ENCODE measurements at places on chromosomes 4 and X. TPM values are rescaled to one million over a fixed set of nuclear protein-coding genes. Genes with fewer than 3 reads are reported as not detected.

TAPT1 gene
- total RNA-seq = 52.6 TPM

CNGA2 gene
- not detected for total RNA-seq

GASK1B gene
- not detected for total RNA-seq

ANKRD50 gene
- 0.18 TPM for total RNA-seq

SLC30A9 gene
- total RNA-seq = 34.3 TPM

KIF4A gene
- total RNA-seq = 33.3 TPM

PRDM5 gene
- total RNA-seq = not detected

TTC29 gene
- not detected for total RNA-seq

ACTRT1 gene
- not detected for total RNA-seq

SMIM43 gene
- total RNA-seq = not detected
